ENCODE measurements at places on chromosomes 6 and 20.

- no peak for DNase-seq
These were observed 39.9 kb downstream of the ANKRD60 start for GRCh38 chr20:58188527-58188926.

DNA sequence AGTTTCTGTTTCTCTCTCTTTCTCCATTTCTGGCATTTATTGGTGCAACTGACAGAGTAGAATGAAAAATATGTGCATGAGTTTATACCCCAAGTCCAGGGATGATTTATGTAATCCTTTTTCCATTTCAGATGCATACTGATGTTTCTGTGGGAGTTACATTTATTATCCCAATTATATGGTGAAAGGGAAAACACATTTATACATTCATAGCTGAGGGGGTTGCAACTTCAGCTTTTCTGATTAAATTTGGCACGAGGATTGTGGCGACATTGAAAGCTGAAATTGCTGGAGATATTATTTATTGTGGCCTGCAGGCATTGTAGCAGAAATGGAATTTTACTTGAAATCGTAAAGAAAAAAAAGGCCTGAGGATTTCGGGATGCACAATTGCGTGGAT lies 31.5 kb upstream of the FNDC1 start:
- no peak for DNase-seq

DNA sequence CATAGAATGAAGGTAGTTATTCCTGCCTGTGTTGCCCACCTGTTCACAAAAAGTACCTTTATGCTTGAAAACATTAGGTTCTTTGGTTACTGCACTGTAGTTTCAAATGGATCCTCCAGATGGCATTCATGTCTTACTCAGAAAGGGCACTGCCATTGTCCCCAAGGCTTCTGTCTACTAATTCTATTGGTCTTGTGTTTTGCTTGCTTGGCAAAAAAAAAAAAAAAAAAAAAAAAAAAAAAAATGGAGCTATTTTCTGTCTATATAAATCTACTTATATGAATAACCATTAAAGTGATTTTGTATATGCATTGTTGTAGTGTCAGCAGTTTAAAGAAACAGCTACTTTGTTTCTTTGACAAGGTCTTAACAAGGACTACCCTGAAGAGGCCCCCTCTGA lies 12.7 kb upstream of the EFHC1 start:
- DNase-seq: peak; percentile 36

GRCh38 chr6:119890470-119890869 lies 540.9 kb upstream of the MAN1A1 start:
- DNase-seq: no peak

- no peak for DNase-seq
These were observed 14.7 kb downstream of the SCUBE3 start for GRCh38 chr6:35228481-35228880.

DNA sequence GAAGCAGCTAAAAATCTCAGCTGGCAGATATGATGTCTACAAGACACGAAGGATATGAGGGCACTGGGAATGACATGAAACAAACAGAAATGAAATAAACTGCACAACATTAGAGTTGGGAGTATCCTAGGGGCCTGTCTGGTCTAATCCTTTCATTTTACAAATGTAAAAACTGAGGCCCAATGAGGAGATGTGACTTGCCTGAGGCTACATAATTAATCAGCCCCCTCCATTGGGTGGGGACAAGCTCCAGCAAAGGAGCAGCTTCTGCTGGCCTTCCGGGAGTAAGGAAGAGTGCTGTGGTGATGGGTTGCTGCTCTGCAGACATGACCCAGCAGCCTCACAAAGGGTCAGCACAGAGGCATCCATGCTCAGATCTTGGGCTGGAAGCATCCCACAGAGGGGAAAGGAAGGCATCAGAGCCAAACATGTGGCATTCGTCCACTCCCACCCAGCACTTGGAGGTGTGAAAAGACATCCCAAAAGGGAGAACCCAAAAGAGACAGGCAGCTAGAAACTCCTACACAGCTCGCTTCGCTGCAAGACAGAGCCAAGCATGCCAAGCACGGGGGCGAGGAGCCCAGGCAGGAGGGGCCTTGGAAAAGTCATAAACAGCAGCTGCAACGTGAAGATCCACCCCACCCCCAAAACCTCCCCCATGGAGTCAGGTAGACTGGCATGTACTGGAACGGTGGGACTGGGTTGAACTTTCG lies 183.7 kb downstream of the UNC5CL start:
- DNase-seq: no peak

DNA sequence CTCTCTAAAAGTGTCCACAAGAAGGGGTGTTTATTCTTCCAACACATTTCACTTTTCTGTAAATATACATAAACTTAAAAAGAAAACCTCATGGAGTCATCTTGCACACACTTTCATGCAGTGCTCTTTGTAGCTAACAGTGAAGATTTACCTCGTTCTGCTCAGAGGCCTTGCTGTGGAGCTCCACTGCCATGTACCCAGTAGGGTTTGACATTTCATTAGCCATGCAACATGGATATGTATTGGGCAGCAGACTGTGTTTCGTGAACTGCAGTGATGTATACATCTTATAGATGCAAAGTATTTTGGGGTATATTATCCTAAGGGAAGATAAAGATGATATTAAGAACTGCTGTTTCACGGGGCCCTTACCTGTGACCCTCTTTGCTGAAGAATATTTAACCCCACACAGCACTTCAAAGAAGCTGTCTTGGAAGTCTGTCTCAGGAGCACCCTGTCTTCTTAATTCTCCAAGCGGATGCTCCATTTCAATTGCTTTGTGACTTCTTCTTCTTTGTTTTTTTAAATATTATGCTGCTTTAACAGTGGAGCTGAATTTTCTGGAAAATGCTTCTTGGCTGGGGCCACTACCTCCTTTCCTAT lies 17.9 kb downstream of the IRF4 start:
- DNase-seq: no peak

- no peak for DNase-seq
These were observed 33.1 kb downstream of the HBS1L start for GRCh38 chr6:135021310-135022049.

GRCh38 chr6:18115356-18115755 lies 7.1 kb downstream of the NHLRC1 start:
- no peak for DNase-seq

- no peak for DNase-seq
These were observed 261.8 kb upstream of the QKI start for GRCh38 chr6:163152701-163153100.

DNA sequence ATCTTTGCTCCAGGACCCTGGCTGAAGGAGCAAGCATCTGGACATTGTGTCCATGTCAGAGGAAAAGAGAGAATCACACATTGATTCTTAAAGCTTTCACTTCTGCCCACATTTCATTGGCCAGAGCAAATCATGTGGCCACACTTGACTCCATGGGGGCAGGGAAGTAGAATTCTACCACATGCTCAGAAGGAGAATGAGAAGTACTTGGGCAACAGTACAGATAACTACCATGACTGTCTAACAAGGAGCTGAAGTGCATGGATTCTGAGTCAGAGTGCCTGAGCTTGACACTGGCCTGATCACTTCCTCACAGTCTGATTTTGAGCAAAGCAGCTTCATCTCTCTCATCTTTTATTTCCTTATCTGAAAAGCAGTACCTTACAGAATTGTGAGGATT lies 38.6 kb downstream of the GHRH start:
- no peak for DNase-seq

- DNase-seq: no peak
These were observed 6.0 kb downstream of the SDC4 start for GRCh38 chr20:45341939-45342854.

GRCh38 chr20:311609-312008 lies 13.7 kb upstream of the SOX12 start:
- no peak for DNase-seq

- DNase-seq: no peak
These were observed 7.7 kb downstream of the ZNFX1 start for GRCh38 chr20:49270177-49270576.

GRCh38 chr6:37972994-37973757 lies 153.6 kb downstream of the ZFAND3 start:
- no peak for DNase-seq

- DNase-seq: no peak
These were observed 165.7 kb upstream of the OLIG3 start for GRCh38 chr6:137659871-137660270.

DNA sequence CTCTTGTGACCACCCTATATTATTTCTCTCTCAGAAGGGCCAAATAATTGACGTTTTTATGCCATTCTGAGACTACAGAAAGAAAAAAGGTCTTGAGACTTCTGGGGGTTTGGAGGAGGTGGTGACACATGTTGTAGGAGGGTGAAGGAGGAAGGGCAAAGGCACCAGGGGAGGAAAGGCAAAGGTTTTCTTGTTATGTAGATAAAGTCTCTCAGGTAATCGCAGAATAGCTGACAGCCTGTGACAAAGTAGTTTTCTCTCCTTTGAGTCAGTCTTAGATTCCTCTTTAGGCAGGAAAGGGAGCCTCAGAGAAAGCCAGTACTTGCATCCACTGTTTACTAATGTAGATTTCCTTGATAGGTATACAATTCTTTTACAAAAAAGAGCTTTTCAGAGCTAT lies 23.6 kb downstream of the OR2B2 start:
- no peak for DNase-seq

DNA sequence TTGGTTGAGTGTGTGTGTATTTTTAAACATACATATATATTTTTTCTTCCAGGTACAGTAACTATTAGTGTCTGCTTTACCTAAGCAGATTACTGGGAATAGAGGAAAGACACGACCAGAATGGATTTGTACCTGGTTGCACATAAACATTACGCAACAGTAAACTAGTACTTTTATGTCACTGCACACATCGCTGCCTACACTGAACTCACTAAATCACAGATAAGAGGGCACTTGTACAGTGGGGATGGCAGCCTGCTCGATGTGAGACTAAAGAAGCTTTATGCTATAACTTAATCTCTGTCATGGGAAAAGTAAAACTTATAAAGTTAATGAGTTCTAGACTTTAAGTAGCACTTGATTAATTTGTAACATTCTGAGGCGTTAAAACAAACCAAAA lies 89.5 kb upstream of the SIM1 start:
- no peak for DNase-seq

GRCh38 chr6:129243377-129243776 lies 360.4 kb downstream of the LAMA2 start:
- DNase-seq: no peak

DNA sequence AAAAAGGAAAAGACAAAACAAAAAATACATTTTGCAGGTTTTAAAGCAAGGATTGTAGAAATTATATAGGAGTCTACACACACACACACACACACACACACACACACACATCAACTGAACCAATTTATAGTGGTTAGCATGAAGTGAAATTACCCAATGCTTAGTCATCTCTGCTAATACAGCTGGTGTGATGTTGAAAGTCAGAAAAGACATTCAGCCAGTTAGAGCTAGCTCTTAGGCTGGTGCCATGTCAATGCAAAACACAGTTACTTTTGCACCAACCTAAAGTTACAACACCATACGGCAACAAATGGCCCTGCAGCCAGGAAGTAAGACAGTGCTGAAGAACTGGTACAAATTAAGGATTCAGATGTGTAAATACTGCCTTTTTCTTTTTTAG lies 15.2 kb downstream of the FAM210B start:
- DNase-seq: no peak
